Skeletal muscle cell (primary cell): ENCODE measurements at places on chromosomes 1 and 21.

- no peak for DNase-seq
These were observed 15.9 kb downstream of the VPS26C start for GRCh38 chr21:37251294-37251634.

DNA sequence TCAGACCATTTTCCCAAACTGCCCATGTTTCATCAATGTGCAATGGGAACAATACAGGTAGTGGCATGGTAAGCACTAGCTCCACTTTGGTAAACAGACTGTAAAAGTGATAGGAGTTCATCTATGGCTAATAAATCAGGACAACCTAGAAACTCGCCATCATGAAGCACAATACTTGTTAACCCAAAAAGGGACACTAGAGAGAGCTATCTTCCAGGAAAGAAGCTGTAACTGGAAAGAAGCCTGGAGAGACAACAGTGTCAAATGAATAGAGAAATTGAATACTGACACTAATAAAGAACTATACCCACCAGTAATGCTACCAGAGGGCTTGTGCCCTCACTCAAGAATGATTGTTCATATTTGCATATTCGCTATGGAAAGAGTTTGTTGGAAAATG, 164.7 kb upstream of the RGS18 start:
- peak; percentile 11 for DNase-seq

- no peak for DNase-seq
These were observed 258.4 kb upstream of the ZRANB2 start for GRCh38 chr1:71339238-71339637.

- DNase-seq = no peak
These were observed 13.0 kb upstream of the GPR137B start for GRCh38 chr1:236129306-236129705.

- no peak for DNase-seq
These were observed 187.1 kb downstream of the GREM2 start for GRCh38 chr1:240424740-240425464.

- DNase-seq = peak; percentile 65
These were observed 45.6 kb downstream of the IRF2BP2 start for GRCh38 chr1:234564035-234565029.

- DNase-seq = no peak
These were observed 104.7 kb downstream of the JAK1 start for GRCh38 chr1:64861611-64862010.
